Activated naive CD8-positive, alpha-beta T cell treated with anti-CD3 and anti-CD28 coated beads for 36 hours (primary cell): ENCODE measurements at places on chromosomes 6 and 20.
A peak's percentile ranks its signal among the peaks of the same experiment; 100 is the strongest.

DNA sequence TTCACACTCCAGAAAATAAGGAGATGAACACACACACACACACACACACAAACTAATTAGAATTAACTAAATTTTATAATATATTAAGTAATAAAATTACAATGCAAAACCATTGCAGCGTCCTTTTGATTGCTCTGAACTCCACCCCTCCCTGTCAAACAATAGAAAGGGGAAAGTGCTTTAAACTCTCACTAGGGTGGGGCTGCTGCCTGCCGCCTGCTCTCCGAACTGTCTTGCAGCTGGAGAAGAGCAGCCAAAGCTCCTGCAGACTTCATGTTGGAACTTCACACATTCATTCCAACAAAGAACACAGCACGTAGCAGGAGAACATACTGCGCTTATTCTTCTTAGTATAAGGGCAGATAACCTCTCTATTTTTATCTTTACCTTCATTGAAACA is 83.2 kb downstream of the GCLC start:
- H3K27me3 ChIP-seq = no peaks in the 10 kb centered on the region
- H3K27ac ChIP-seq = peak overlapping the region; percentile 0
- H3K4me1 ChIP-seq = peaks cover 8% of the 10 kb centered on the region
- no peak overlapping the region for H3K4me3 ChIP-seq

DNA sequence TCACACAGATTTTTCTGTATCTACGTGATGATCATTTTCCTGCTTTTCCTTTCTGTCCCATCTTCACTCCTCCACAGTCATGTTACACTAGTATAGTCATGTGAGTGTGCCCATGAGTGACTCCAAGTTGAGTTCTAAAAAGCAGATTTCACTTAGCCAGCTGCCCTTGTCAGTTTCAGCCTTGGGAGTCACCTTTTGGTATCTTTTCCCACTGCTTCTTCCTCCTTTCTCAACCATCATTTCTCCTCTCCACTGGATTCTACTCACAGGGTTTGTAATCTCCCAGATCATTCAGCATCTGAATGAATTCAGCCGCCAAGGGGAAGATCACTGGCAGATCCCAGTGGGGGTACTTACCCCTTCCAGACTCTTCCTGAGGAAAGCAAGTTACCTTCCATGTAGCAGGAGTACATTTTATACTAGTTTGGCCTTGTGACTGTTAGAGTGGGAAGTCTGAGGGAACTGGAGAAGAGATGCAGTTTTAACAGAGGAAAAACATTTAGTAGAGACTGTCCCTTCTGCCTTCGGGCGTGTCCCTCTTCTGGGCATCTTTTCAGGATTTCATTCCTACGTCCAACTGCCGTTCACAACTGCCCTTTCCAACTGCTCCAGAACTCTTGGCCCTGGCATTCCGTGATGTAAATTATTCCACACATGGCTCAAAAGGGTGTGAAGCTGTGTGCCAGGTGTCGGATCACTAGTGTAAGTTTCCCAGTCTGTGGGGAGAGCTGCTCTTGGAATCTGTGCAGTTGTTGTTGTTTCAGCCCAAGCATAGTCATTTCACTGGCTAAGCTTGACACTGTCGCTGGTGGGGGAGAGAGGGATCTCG is 38.9 kb downstream of the BICRAL start:
- H3K4me3 ChIP-seq = no peak overlapping the region
- peak overlapping the region; percentile 13 for H3K27ac ChIP-seq
- no peaks in the 10 kb centered on the region for H3K27me3 ChIP-seq
- peaks cover 30% of the 10 kb centered on the region for H3K4me1 ChIP-seq
- no peak for DNase-seq

DNA sequence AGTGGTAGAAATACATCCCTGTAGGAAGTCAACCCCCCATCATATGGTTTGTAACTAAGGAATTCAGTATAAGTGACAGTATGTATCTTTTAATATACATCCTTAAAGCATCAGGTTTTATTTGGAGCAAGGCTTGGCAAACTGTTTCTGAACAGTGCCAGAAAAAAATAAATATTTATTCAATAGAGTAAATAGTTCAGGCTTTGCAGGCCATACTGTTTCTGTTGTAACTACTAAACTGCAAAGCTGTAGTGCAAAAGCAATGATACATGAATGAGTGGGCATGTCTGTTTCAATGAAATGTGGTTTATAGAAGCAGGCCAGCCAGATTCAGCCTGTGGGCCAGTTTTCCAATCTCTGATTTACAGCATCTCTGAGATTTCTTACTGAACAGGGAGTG is 977 bp downstream of the MEI4 start:
- no peak for DNase-seq
- no peak overlapping the region for H3K4me3 ChIP-seq
- H3K27ac ChIP-seq = no peak overlapping the region
- H3K27me3 ChIP-seq = peaks cover 17% of the 10 kb centered on the region

GRCh38 chr6:17719323-17720041 is 12.8 kb upstream of the NUP153 start:
- peaks cover 11% of the 10 kb centered on the region for H3K4me1 ChIP-seq
- H3K27ac ChIP-seq = no peak overlapping the region

DNA sequence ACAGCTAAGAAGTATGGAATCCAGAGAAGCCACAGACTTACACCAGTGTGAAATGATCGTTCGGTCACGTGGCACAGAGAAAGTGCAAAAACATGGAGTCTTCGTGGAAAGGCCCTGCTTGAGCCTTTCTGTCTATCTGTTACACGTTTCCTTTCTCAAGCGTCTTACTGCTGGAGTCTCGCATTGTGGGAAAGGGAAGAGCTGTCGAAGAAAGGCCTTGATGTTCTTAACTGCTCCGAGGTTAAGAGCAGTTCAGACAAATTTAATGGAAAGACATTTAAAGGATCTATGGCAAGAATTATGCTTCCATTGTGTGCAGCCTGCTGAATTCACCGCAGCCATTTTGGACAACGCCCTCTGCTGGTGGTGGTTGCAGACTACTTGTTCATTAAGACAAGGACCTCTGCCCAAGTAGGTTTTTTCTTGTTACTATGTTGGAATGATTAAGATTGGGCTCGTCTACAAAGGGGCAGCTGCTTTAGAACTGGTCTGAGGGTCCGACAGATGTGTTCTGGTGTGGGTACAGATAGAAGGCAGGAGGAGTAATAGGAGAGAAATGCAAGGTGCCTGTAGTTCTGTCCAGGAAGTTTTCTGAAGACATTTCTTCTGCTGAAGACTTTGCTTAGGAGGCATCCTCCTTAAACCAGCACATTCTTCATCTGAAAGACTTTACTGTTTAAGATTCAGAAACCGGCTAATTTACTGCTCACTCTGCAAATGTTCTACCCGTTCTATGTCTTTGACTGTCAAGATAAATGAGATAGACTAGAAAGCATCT is 24.7 kb upstream of the CCN6 start:
- peak overlapping the region; percentile 93 for H3K27ac ChIP-seq
- H3K4me3 ChIP-seq = no peak overlapping the region
- peaks cover 77% of the 10 kb centered on the region for H3K4me1 ChIP-seq

GRCh38 chr6:144321839-144322591 is 36.9 kb downstream of the UTRN start:
- no peak overlapping the region for H3K27ac ChIP-seq
- no peak overlapping the region for H3K4me3 ChIP-seq
- H3K36me3 ChIP-seq = no peaks in the 10 kb centered on the region

GRCh38 chr6:150719099-150719766 is 119.5 kb downstream of the PLEKHG1 start:
- no peak for DNase-seq

- H3K36me3 ChIP-seq = no peaks in the 10 kb centered on the region
- H3K4me3 ChIP-seq = no peak overlapping the region
- no peak overlapping the region for H3K27ac ChIP-seq
- DNase-seq = no peak
- H3K4me1 ChIP-seq = peaks cover 14% of the 10 kb centered on the region
Observed at GRCh38 chr6:112281821-112282615, 27.7 kb upstream of the LAMA4 start.

- H3K27ac ChIP-seq = peak within 1 kb of the TSS; percentile 68
- peak within 1 kb of the TSS; percentile 77 for H3K4me3 ChIP-seq
- peak; percentile 8 for DNase-seq
Observed at GRCh38 chr6:33075568-33076405, at the start of gene HLA-DPB1. Gene HLA-DPB1, plus strand, starts transcription at chr6:33075990. Its CDS starts 52 bp downstream, at chr6:33076042.

DNA sequence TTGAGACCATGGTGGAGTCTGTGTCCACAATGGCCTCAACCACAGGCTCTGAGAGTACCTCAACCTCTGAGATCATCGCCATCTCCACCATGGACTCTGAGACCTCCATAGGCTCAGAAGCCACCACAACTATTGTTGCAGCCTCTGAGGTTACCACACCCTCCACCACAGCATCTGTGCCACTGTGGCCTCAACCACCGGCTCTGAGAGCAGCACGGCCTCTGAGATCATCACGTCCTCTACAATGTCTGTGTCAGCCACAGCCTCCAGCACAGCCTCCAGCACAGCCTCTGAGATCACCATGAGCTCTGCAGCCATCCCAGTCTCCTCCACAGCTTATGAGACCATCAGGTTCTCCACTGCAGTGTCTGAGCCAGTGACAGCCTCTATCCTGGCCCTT is 19.4 kb upstream of the MUC21 start:
- no peak overlapping the region for H3K4me3 ChIP-seq
- no peak for DNase-seq
- no peaks in the 10 kb centered on the region for H3K36me3 ChIP-seq
- H3K4me1 ChIP-seq = peaks cover 3% of the 10 kb centered on the region

GRCh38 chr6:15066089-15066758 is 179.6 kb upstream of the JARID2 start:
- H3K36me3 ChIP-seq = no peaks in the 10 kb centered on the region
- H3K27me3 ChIP-seq = no peaks in the 10 kb centered on the region
- H3K4me3 ChIP-seq = no peak overlapping the region

DNA sequence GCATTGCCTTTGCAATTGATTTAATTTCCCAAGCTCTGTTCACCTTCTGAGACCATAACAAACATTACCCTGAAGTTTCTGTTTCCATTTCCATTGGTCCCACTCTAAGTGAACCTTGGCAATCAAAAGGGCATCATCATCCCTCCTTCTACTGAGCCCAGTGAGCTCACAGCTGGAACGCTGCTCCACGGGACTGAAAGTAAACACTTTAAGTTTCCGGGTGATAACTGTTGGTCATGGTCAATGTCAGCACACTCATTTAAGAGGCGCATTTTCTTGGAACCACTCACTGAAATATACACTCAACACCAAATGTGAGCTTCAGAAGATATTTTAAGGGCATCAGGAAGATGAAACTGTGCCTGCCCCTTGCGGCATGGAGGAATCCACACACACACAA is 37.1 kb upstream of the RPS6KA2 start:
- H3K27me3 ChIP-seq = peaks cover 14% of the 10 kb centered on the region
- no peak overlapping the region for H3K27ac ChIP-seq
- no peak overlapping the region for H3K4me3 ChIP-seq
- no peaks in the 10 kb centered on the region for H3K36me3 ChIP-seq
- H3K4me1 ChIP-seq = peaks cover 2% of the 10 kb centered on the region

DNA sequence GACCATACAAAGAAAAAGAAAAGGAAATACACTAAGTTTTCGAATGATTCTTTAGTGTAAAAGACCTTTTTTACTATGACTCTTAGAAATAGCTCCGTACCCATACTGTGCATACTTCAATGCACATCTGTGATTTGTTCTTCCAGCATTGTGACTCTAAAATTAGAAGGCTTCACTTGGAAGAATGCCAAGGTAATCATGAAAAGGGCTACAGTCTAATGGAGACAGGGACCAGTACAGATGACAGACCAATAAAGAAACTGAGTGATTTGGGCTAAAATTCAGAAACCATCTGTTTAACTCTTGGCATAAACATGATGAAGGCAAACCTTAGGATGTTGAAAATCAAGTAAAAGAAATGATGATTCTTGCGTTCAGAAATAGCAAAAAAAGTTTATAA is 46.3 kb downstream of the CYP39A1 start:
- no peak overlapping the region for H3K4me3 ChIP-seq
- no peaks in the 10 kb centered on the region for H3K4me1 ChIP-seq
- peaks cover 16% of the 10 kb centered on the region for H3K27me3 ChIP-seq

DNA sequence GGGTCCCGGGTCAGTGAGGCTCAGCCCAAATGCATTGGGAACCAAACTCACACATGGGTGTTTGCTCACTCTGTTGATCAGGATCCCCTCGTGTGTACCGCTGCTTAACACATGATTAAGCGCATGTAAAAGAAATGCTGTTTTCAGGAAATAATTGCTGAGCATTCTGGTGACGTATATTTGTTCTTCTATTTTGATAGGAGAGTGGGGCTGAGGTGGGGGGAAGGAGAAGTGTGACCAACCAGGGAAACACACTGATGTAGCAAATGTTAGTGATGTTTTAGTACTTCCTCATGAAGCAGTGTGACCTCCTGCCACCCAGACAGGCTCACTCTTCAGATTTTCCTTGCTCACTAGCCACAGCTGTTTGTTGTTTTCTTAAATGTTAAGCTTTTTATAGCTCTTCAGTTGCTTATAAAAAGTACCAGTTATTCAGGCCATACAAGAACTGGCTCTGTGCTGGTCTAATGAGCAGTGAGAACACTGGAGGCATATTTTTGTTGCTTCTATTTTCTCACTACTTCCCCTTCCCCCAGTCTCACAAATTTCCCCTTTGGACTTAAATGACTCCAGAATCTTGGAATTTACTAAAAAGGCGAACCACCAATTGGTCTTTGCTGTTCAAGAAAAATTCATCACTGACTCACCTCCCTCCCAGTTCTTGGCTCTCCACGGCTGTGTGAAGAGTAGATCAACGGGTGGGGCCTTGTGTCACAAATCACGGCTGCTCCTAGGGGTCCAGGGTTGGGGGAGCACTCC is 79.2 kb upstream of the BACH2 start:
- H3K4me1 ChIP-seq = peaks cover under 1% of the 10 kb centered on the region
- H3K27ac ChIP-seq = peak overlapping the region; percentile 21
- H3K36me3 ChIP-seq = no peaks in the 10 kb centered on the region
- no peaks in the 10 kb centered on the region for H3K27me3 ChIP-seq
- no peak for DNase-seq

- peaks cover 8% of the 10 kb centered on the region for H3K36me3 ChIP-seq
- DNase-seq = peak; percentile 43
- peaks cover 32% of the 10 kb centered on the region for H3K4me1 ChIP-seq
- H3K27me3 ChIP-seq = peaks cover 10% of the 10 kb centered on the region
- no peak overlapping the region for H3K4me3 ChIP-seq
Observed at GRCh38 chr6:132354517-132355167, 46.6 kb downstream of the MOXD1 start.

DNA sequence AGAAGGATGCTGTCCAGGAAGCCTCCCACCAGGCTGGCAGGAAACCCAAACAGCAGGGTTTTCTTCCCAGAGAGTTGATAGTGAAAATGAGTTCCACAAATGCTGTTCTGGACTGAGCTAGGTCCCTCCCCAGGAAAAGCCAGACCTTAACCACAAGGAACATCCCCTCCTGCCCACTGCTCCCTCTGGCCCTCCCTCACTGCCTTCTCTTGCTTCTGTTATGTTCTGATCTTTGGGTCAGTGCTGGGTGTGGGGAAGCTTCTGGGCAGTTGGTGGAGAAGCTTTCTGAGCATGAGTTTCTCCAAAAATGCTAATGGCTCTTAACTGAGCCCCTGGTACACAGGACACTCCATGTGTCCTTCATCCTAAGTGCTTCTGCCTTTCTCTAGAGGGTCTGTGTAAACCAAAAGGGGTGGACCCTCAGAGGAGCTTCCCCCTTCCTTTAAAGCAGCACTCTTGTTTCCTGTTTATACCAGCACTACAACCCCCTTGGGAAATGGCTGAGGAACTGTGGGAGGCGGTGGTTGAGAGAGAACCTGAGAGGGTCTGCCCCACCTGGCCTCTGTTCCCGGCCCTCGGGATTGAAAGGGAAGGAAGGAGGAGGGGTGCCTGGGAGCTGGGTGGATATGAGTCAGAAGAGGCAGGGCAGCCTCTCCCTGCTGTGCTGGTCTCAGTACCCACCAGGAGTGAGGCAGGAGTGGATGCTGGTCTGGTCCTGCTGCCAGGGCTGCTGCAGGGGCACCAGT is 42.0 kb downstream of the CDS2 start:
- DNase-seq = no peak
- H3K27ac ChIP-seq = peak overlapping the region; percentile 59
- H3K36me3 ChIP-seq = no peaks in the 10 kb centered on the region
- peaks cover 64% of the 10 kb centered on the region for H3K4me1 ChIP-seq
- H3K4me3 ChIP-seq = peak overlapping the region; percentile 16
